ENCODE measurements at places on chromosomes 4 and X.

GRCh38 chrX:115642895-115643530 lies 82.0 kb downstream of the PLS3 start:
- no peak for DNase-seq

DNA sequence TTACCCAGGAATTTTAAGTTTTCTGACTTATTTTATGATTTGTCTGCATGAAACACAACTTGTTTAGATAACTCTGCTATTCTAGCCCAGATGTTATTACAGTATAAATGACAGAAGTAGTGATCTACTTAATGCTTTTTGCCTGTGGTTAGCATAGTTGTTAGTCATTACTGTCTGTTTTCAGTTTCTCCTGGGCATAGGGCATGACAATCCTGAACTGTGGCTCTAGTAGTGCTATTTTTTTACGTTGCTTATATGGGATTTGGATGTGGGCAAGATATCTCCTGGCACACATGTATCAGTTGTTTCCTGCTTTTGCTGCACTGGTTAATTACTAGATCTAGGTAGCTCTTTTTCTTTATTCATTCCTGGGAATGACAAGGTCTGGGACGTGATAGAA lies 1005.8 kb downstream of the PCDH18 start:
- DNase-seq = no peak

DNA sequence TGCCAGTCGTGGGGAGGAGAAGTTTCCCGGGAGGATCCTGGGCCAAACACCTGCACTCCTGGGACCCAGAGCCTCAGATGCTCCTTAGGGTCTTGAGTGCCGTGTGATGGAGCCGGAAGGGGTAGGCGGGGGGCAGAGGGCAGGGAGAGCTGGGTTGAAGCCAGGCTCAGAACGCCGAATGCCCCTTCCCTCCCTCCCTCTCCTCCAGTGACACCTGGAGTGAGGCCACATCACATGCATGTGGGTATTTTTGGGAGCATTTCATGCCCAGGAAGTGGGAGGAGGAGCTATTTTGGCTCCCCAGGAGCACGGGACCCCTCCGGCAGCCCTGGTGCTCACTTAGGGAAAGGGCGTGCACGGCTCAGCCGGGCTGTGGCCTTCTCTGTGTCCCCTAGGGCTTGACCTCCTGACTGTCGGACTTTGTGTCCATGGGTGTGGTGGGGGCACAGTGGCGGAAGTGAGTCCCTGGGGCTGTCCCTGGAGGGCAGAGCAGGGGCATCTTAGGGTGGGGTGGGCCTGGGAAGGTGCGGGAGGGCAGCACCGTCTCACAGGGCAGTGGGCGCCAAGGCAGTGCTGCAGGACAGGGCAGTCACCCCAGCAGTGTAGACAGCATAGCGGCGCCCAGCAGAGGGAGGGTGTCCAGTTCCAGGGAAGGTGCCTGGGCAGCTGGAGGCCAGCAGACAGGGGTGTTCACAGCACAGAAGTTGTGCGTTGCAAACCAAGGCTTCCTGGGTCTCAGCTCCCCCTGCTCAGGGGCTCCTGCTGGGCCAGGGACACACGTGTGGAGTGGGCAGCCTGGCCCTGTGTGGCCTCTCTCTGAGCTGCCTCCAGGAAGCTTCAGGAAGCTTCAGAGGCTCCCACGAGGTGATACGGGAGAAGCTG lies 4.9 kb upstream of the CPLX1 start:
- DNase-seq = no peak

DNA sequence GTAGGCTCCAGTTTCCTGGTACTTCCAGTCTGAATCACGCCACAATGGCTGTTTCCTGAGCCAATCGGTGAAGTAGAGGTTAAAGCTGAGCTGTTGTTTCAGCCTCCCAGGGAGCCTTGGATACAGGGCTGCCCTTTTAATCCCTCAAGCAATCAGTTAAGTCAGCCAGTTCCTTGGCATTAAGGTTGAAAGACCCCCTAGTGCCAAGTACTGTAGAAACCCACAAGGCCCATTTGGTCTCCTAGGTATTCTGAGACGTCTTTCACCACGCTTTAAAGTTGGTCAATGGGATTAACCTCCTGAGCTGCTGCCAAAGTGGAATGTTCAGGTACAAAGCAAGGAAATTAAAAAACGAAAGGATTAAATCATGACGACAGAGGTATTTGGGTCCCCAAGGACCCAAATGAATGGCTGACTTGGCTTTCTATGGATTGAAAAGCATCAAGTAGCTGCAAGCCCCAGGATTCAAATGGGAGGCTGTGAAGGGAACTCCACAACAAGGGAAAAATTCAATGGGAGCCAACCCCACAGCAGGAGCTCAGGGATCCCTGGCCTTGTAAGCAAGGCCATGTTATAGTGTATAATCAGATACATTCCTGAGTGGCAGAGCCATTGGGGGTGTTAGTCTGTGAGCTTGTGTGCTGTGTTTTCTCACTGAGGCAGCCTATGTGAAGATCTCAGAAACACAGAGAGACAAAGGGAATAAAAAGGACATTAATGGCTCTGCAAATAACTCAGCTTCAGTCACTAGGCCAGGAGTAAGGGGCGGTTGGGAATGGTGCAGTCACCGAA lies 86.0 kb downstream of the ATG4A start:
- DNase-seq = no peak

DNA sequence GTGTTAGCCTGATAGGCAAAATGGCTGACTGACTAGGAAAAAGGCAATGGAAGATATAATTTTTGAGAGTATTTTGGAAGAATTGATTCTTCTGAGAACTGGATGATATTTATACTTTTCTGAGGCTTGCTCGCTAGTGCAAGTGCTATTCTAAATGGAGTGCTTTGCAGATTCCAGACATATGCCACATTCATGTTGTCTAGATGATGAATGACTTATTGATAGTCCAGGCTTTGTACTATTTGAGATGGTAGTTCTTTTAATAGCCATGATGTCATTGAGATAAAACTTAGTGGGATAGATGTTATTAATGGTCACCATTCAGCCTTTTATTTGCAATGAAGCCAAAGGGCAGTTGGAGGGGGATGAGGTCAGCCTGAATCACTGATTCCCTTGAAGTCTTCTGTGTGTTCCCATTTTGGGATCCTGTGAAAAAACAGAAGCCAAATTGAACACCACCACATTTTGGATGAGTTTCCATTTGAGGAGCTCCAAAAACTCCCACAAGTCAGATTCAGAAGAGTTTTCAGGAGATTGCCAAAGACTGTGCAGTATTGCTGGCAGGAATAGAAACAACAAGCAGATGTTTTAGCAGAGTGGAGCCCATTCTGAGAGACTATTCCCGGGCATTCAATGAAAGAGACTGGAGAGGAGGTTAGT lies 184.1 kb downstream of the IL1RAPL2 start:
- DNase-seq = no peak

DNA sequence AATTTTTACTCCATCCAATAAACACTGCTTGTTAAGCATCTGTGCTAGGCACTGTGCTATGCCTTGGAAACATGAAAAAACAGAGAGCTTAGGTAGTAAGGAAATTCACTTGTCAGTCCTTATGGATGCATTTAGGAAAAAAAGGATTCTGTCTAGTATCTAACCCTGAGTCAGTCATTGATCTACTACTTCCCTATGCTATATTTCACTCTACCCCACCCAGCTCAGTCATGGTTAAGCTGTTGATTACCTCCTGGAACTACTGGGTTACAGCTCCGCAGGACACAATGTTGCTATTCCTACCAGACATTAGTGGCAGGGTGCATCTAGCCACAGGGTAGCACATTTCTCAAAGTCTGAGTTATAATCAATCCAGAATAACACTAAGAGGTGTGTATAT lies 2.9 kb upstream of the USP53 start:
- DNase-seq = no peak

GRCh38 chr4:6538575-6538974 lies 36.4 kb upstream of the MAN2B2 start:
- no peak for DNase-seq

DNA sequence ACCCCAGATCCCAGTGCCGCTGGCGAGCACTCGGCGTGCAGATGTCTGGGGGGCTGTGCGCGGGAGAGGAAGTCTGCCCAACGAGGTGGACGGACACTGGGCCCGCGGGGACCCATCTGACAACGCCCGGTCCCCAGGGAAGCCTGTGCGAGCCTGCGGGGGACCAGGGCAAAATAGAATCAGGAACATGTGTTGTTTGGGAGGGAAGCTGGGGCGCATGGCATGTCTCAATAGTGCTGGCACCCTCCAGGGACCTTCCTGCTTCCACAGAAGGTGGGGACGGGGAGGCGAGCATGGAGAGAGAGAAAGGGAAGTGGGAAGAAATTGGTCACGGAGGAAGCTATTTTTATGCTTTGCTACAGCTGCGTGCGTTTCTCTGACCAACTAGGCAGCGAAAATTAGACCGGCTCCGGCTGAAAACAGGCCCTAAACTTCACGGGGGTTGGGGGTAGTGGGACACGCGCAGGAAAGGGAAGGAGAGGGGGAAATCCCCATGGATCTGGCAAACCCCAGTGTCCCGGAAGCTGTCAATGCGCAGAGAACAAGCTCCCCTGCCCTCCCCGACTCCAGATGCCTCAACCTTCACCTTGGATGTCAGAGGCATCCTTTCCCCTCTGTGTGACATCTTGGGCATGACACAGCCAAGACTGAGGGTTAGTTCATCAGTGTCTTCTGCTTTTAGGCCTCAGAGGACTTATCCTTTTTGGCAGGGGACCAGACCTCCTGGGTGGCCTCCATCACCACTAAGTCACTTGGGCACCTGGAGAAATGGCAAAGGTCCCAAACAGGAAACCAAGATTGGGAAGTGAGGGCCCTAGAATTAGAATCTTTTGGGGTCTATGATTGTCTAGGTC lies 169.8 kb upstream of the BCOR start:
- DNase-seq = no peak

- DNase-seq = no peak
Measured at GRCh38 chr4:180500154-180500553, 1743.0 kb upstream of the TENM3 start.

DNA sequence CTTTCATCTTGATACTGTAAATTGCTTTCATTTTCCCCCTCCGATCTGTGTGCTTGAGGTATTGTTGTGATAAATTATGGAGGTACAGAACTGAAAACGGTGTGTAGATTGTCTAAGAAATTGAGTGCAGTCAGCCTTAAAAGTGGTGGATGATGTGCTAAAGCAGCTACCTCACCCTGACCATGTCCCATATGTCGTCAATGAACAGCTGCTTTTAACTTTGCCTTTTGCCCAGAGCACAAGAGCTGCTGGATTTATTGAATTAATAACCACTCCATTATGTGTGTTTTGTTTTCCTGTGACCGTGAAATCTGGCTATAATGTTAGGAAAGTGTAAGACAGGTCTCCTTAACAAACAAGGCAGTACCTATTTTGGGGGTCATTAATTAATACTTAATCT lies 581.9 kb upstream of the PITX2 start:
- no peak for DNase-seq

DNA sequence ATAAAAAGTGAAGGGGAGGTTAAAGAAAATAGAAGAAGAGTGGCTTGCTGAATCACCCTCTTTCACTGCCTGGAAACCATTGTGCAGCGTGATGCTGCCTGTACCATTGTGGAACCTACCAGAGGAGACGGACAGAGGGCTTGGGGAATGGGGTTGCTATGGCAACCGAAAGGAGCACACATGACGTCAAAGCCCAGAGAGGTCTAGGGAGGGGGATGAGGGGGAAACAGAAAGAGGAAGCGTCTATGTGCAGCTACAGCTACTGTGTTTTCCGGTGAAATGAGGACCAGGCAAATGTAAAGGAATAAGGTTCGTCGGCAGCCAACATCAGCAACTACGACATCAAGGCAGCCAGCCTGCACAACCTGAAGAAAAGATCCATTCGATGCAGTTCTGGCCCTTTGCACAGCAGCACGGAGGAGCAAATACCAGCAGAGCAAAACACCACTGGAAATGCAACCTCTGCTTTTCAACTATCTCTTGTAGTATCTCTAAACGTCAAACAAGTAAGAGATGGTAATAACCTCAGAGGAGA lies at the start of gene MAPK10:
TSS of gene MAPK10 (minus strand) at position 110 of the 535 bp plus-strand sequence.
- DNase-seq = peak; percentile 9

DNA sequence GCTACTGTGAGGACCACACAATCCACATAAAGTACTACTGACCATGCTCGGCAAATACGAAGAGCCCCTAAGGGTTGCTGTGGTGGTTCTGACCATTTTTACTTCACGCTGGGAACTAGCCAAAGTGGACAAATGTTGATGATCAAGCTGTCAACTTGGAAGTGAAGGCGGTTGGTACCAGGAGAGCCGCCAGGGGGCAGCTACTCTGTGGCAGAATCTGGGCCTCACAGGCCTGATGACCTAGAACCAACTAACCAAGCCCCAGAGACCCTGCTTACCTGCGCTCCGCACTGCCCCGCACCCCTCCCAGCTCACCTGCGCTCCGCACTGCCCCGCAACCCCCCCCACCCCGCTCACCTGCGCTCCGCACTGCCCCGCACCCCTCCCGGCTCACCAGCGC lies 5.6 kb downstream of the GAK start:
- DNase-seq = no peak

DNA sequence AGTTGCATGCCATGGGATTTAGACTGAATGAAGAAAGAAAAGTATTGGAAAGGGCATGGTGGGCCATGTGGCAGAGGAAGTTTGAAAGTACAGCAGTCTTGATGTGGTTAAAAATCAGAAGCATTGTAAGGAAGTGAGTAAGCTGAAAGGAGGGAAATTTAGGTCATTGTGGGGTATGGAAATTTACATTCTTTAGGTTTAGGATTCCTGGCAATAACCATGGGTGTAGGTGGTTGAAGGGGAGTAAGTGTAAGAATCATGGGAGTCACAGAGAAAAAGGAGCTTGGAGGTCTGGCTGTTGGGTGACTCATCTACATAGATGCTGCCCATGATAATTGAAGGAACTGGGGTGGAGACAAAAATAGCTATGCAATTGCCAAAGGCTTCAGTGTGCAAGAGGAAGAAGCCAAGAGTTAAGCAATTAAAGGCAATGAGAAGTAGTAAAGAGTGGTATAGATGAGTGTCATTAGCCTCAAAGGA lies 243.8 kb upstream of the LDB2 start:
- no peak for DNase-seq

DNA sequence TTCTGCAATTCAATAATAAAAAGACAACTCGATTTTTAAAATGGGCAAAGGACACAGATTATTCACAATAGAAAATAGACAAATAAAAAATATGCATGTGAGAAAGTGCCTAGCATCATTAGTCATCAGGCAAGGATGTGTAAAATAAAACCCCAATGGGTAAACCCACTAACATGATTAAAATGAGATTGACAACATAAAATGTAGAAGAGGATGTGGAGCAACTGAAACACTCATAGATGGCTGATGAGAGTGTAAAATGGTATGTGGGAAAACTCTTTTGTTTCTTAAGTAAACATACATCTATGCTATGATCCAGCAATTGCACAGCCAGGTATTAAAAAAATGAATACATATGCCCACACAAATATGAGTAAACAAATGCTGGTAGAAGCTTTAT lies 177.6 kb downstream of the IQCM start:
- no peak for DNase-seq

DNA sequence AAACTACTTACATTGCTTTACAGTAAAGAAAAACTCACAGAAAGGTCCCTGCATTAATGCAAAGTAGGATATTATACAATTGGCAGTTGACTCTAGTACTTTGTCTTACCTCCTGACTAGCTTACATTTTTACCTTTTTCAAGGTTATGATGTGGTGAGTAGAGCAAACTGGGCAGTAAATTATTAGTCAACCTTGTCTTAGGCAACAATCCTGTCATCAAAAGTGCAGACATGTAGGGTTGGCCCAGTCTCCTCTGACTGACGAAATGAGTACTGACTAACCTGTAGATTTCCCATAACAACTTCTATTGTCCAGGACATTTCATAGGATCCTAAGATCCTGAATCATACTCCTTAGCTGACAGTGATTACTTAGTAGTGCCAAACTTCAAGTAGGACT lies 142.0 kb upstream of the NUDT6 start:
- DNase-seq = no peak

- no peak for DNase-seq
Measured at GRCh38 chr4:11821772-11822430, 393.2 kb upstream of the HS3ST1 start.

- no peak for DNase-seq
Measured at GRCh38 chrX:20414066-20414465, 147.4 kb upstream of the RPS6KA3 start.
